Daoy (cell line): ENCODE measurements at places on chromosomes 4 and X. TPM values are rescaled to one million over a fixed set of nuclear protein-coding genes. Genes with fewer than 3 reads are reported as not detected.

The TEX13B gene
- not detected in 2 replicates for total RNA-seq

The HAND2 gene
- total RNA-seq = 2.2 and 2.5 TPM in 2 replicates

The MBTPS2 gene
- 5.2 and 5.5 TPM in 2 replicates for total RNA-seq

The LNX1 gene
- total RNA-seq = 2.5 and 10.2 TPM in 2 replicates

The SHROOM4 gene
- total RNA-seq = 0.92 and 1.4 TPM in 2 replicates

The CT55 gene
- 0.34 TPM in 1 of 2 replicates, not detected in the other for total RNA-seq

The SERPINA7 gene
- 0.06 TPM in 1 of 2 replicates, not detected in the other for total RNA-seq

The TET2 gene
- 2.9 and 3.2 TPM in 2 replicates for total RNA-seq
